Stimulated activated CD4-positive, alpha-beta T cell treated with anti-CD3 and anti-CD28 coated beads, Interleukin-2, amount 100 ng/mL, for 24 hours (primary cell): ENCODE measurements at places on chromosomes 6 and 20.

GRCh38 chr20:57020364-57020763 is 246.1 kb downstream of the BMP7 start:
- no peak for DNase-seq

DNA sequence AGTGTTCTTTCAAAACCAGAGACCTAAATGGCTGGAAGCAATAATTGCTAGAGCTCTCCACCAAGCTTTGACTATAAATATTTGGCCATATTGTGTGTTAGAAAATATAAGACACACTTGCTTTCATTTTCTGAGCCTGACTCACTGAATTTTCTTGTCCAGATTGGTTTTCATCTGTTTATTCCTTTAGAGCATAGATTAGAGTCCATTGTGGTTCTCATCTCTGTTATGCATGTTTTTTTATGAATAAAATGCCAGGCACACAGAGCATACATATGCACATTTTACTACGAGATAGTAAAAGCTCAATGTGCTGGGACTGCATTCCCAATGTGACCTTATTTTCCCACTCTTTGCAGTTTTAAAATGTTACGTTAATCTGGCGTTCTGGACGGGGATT is 115.3 kb upstream of the MLIP start:
- DNase-seq = no peak

DNA sequence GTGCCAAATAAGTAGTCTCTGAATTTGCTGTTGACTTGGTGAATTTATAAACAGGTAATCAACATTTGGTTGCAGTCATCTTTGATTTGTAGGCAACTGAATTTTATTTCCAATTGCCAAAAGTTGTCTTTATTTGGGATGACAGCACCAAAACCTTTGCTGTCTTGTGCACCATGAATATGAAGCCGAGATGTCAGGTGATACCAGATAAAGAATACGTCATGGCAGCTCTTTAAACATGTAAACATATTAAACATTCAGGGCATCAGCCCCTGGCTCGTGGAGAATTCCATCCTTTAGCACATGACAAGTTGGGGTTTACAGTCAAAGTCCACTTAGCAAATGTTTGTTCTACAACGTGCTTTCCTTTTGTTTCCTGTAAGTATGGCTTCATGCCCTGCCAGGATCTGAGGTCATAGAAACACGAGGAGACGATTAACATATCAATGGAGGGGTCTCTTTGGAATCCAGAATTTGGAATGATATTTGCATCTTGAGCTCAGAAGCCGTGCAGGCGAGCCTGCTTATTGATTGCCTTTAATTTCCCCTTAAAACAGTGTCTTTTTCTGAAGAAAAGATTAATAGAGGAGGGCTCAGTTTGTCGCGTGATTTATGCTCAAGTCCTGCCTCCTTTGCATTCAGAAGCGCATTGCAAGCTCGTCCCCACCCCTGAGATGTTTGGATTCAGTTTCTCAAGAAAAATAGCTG is 170.2 kb upstream of the ZNF217 start:
- DNase-seq = no peak

- no peak for DNase-seq
Observed at GRCh38 chr6:112330071-112330878, 16.9 kb upstream of the RFPL4B start.

GRCh38 chr20:9408422-9409300 is 105.7 kb upstream of the LAMP5 start:
- no peak for DNase-seq

- no peak for DNase-seq
Observed at GRCh38 chr6:99137314-99137713, 189.6 kb upstream of the FBXL4 start.

- DNase-seq = no peak
Observed at GRCh38 chr6:108179741-108180140, 13.9 kb downstream of the NR2E1 start.

- no peak for DNase-seq
Observed at GRCh38 chr20:16007962-16008361, 565.3 kb downstream of the KIF16B start.

GRCh38 chr6:79776076-79776475 is 144.9 kb downstream of the SH3BGRL2 start:
- DNase-seq = no peak

GRCh38 chr6:38612143-38612965 is 27.4 kb downstream of the BTBD9 start:
- DNase-seq = no peak

DNA sequence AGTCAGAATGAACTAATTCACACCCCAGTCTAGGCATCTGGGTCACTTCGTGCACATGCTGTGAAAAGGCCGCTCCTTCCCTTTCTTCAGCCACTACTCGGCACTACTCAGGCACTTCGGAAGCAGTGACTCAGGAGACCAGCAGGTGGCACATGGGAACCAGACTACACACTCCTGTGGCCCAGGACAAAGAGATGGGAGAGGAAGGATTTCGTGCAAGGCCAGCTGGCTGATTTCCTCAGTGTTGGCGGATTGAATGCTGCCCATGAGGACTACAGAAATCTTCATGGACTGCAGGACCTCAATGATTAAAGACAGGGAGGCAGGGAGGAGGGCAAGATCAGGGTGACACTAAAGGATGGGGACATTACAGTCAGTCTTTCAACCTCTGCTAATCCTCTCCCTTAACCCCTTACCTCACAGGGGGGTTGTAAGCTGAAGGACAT is 117.8 kb upstream of the SPACA1 start:
- peak; percentile 64 for DNase-seq

DNA sequence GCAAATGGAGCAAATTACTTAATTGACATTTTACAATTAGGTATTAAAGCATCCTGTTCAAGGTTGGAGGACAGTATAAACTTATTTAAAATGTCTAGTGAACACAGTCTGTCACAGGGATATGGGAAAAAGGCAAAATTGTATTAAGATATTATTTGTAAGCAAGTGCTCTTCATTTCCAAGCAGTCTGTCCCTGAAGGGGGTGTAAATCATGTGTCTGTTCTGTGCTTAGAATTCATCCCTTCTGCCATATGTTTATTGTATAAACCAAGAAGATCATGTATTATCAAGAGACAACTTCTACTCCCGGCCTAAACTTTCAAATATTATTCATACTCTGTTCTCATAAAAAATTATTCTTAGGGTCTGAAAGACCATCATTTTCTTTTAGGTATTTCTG is 144.8 kb downstream of the BCKDHB start:
- no peak for DNase-seq

DNA sequence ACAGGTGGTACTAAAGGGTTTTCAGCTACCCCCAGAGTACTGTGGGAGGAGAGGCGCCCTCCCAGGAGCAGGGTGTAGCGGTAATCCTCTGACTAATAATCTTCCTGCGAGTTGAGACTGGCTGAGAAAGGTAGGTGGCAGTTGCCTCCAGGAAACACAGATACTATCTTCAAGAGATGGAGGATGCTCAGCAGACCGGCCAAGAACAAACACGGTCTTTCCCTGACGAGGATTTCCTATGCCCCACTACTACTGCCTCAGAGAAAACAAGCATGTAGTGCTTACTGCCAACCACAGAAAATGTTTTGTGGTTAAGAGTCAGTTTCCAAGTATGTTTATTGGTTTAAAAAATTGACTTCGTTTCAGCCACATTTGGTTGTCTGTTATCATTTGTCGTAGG is 26.8 kb downstream of the C6orf89 start:
- peak; percentile 57 for DNase-seq

DNA sequence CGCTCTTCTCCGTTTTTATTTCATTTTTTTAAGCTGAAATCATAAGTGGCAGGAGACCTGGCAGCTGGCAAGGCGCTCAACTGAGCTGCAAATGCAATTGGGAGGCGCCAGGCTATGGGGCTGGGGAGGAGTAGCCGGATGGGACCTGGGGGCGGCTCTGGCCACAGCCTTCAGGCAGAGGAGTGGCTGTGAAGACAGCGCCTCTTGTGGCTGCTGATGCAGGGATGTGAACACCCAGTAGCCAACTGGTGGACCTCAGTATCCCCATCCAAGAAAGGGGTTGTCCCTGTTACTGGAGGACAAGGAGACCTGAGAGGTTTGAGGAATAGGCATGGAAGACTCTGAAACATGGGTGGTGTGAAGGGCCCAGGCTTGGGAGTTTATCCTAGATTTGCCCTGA is 12.6 kb downstream of the KCNK17 start:
- DNase-seq = no peak

GRCh38 chr6:28838289-28838633 is 85.5 kb downstream of the TRIM27 start:
- DNase-seq = peak; percentile 85
